Small intestine (tissue), 16 donors: ENCODE measurements at places on chromosomes 5 and 9. TPM values are rescaled to one million over a fixed set of nuclear protein-coding genes. Genes with fewer than 3 reads are reported as not detected.

ISL1 gene
- 0.45 TPM for polyA plus RNA-seq

ST8SIA4 gene
- 5.9 TPM for polyA plus RNA-seq

DDX4 gene
- 0.01 TPM for polyA plus RNA-seq

FAT2 gene
- polyA plus RNA-seq: 0.01 TPM

NEURL1B gene
- 17.8 TPM for polyA plus RNA-seq

PCDHGB3 gene
- polyA plus RNA-seq: not detected

PDE8B gene
- 1.5 TPM for polyA plus RNA-seq

IFNA2 gene
- not detected for polyA plus RNA-seq

ABLIM3 gene
- polyA plus RNA-seq: 6.5 TPM

NPM1 gene
- 1,717 TPM for polyA plus RNA-seq

GPR151 gene
- polyA plus RNA-seq: not detected

MYOZ3 gene
- polyA plus RNA-seq: 1.5 TPM

VAV2 gene
- polyA plus RNA-seq: 40.3 TPM

FBXW11 gene
- 18.6 TPM for polyA plus RNA-seq

SLC34A3 gene
- 30.3 TPM for polyA plus RNA-seq

IL4 gene
- polyA plus RNA-seq: not detected

PDCD1LG2 gene
- 0.52 TPM for polyA plus RNA-seq

PRR16 gene
- polyA plus RNA-seq: 2.7 TPM
